Kasumi-1 (cell line): ENCODE measurements at places on chromosomes 2 and 18.

DNA sequence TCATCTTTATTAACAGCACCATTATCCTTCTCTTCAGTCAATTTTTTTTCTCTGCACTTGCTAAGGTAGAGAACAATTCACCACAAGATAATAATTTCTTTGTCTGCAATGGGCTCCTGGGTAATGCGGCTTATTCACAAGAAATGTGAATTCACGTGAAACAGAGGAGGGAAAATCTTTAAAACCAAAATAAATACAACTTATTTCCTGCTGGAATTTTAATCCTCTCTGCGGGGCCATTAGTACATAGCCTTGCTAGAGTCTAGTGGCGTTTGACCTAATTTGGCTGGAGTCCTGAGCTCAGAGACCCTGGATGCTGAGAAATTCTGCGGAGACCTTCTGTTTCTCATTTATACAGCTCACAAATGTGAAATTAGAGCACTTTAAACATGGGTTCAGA lies 319.3 kb upstream of the MMADHC start:
- DNase-seq, result no peak

GRCh38 chr2:21165350-21165749 lies 41.6 kb downstream of the TDRD15 start:
- DNase-seq, result no peak

GRCh38 chr2:27123302-27124150 lies at the start of gene ABHD1:
TSS of gene ABHD1 (plus strand) at chr2:27123815. CDS start at chr2:27123949, 134 bp downstream.
- DNase-seq, result peak; percentile 23

- DNase-seq, result peak; percentile 48
Observed at GRCh38 chr18:13726972-13727331, 479 bp downstream of the RNMT start.

GRCh38 chr2:181991171-181991885 lies 5.7 kb downstream of the PPP1R1C start:
- peak; percentile 27 for DNase-seq

DNA sequence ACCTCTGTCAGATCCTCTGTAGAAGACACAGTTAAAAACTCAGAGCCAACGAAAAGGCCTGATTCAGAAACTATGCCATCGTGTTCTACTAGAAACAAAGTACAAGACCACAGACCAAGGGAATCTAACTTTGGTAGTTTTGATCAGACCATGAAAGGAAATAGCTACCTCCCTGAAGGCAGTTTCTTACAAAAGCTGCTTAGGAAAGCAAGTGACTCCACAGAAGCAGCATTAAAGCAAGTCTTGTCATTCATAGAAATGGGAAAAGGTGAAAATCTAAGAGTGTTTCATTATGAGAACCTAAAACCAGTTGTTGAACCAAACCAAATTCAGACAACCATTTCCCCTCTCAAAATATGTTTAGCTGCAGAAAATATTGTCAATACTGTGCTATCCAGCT lies 58.2 kb downstream of the FSIP2 start:
- DNase-seq, result no peak

- DNase-seq, result no peak
Observed at GRCh38 chr2:43429369-43429768, 166.5 kb downstream of the THADA start.

DNA sequence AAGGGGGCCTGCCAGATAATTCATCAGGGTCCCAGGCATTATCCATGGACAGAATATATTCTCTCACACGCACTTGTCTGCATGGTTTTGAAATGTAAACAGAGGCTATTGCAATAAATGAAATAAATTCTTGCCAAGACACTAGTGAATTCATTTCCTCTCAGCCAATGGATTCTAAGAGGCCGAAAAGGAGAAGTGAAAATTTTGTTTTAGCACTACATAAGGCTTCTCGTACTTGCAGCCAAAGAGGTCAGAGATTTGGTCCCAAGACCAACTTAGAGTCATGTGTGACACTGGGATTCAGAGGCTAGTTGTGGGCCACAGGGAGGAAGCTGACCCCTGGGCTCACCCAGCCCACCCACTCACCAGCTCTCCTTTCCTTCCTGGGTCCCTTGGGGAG lies 184.1 kb upstream of the GLI2 start:
- DNase-seq, result peak; percentile 11

DNA sequence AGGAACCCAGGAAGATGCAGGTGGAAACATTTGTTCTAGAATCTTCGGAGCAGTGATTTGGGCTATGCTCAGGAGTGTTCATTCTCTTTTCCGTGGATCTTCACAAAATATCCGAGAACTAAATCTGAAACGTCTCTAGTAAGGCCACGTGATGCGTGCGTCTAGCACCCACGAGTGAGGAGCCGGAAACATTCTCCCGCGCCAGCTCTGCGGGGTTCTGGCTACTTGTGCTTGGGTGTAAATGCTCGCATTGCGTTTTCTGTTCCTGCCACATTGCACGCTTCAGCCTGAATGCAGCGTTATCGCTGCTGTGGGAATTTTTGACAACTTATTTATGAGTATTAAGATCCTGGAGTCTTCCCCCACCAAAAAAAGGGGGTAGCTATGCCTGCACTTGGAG lies 71.4 kb downstream of the KLHL29 start:
- DNase-seq, result no peak

GRCh38 chr18:48539406-48540250 lies 797 bp downstream of the CTIF start:
- DNase-seq, result no peak

DNA sequence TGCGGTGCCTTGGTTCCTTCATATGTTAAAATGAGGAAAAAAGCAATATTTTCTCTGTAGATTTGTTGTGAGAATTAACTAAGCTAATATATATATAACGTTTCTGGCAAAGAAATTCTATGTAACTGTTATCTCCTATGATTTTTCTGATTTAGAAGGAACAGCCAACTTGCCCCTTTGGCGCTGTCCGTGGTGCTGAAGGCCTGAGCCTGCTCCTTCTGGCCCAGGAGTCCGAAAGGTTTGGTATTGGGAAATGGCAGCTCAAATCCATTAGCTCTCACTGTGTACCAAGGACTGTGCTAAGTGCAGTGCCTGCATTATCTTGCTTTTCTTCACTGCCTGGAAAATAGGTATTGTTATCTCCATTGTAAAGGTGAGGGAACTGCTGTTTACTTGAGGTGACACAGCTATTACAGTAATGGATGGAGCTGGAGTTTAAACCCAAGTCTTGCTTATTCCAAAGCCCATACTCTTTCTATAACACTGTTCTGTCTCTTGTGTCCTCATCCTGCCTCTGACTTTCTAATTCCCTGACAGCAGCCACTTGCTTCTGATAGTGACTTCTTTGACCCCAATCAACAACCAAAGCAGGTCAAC lies 52.2 kb downstream of the C1QL2 start:
- DNase-seq, result peak; percentile 31
